ENCODE measurements at places on chromosomes 5 and 9. TPM values are rescaled to one million over a fixed set of nuclear protein-coding genes. Genes with fewer than 3 reads are reported as not detected.

DNA sequence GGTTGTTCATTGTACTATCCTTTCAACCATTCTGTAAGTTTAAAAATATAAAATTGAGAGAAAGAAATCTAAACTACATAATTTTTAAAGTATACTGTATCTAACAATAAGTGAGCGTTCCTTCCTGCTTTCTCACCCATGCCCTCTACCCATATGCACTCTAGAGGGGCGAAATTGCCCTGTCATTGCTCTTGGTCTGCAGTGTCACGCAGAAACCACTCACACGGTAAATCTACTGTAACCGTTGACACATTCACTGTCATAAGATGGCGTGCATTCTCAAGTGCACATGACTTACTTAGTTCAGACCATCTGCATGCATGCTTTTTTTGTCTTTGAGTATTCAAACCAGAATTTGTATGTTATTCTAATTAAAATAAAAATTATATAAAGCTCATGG, 55.7 kb upstream of the NIPBL start:
- DNase-seq, result no peak

DNA sequence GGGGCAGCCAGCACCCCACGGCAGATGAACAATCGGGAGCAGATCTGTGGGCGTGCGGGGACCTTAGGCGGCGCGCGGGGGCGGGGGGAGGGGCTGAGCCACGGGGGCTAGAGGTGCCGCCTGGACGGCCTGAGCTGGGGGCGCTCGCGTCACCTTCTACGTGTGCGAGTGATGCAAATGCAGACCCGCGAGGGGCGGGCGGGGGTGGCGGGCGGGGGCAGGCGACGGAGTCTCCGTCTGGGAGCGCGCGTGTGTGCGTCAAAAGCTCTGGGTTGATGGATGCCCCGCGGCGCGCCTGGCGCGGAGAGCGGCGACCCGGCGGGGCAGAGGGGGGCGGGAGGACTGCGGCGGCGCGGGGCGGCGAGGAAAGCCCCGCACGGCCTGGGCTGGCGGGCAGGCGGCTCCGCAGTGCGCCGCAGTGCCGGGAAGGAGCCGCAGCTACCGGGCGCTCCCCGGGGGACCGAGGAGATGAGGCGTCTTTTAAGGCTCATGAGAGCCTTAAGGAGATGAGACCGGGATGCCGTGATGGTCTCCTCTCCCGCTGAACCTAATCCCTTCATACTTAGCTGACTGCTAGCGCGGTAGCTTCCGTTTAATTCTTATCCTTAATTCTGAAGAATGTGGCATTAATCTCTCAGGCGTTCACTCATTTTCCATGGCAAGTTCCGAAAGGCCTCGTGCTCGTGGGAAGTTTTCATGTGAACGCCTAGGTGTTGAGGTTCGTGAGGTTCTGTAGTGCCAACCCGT, 1.5 kb downstream of the SV2C start:
- peak; percentile 21 for DNase-seq

DNA sequence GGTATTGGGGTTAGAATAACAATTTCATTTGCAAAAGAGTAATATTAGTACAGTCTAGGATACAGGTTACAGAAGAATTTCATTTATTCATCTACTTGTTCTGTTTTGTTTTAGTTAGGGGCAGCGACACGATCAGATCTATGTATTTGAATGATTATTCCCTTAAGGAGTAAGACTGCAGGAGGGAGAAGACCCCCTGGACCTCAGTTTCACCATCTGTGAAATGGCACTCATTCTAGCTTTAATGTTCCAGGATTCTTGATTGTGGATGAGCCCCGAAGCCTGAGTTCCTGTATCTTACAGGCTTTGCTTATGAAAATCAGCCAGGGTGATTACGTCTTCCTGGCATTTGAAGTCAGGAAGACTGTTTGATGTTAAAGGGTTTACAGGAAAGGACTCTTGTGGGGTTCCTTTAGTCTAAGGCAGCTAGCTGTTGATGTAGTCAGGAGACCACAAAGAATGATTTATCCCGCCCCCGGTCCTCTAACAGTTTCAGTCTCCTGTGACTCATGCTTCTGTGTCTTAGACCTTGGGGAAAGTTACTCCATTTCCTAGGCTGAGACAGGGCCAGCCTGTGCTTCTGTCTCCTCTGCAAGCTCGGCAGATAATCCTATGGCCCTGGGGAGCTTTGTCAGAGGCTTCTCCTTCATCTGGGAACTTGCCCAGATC, 11.5 kb downstream of the SMIM3 start:
- DNase-seq, result peak; percentile 72

DNA sequence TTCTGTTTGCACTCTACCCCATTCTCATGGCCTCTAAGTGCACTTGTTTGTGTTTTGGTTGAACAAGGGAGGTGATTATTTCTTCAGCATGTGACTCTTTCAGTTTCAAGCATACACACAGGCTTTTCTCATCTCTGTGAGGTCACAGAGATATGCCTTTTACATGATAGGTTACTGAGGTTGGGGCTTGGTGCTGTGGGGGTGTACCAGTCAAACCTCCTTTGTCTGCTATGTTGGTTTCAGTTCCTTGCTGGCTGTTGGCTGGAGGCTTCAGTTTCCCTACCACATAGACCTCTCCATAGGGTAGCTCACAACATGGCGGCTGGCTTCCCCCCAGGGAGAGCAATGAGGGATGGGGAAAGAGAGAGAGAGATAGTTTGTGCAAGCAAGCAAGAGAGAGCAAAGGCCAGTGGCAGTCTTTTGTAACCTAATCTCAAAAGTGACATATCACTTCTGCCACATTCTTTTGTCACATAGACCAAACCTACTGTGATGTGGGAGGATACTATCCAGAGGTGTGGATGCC, 96.7 kb upstream of the SEMA6A start:
- no peak for DNase-seq

DNA sequence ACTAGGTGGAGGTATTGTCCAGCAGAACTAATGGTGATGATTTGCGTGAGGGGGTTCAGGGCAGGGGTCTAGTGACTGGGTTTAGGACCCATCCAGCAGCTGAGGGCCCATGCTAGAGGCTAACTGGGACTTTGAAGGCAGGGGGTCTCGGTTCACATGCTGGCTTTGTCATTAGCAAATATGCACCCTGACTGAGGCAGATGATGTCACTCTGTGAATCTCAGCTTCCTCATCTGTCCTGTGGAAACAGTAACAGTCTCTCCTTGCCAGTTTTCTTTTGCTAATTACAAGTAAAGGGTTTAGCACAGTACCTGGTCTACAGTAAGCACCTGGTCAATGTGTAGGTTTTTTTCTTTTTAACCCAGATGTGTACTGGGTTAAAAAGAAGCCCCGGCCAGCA, 5.2 kb downstream of the SH2D3C start:
- no peak for DNase-seq

- no peak for DNase-seq
Measured at GRCh38 chr5:13553896-13554295, 390.6 kb downstream of the DNAH5 start.

- DNase-seq, result no peak
Measured at GRCh38 chr5:180555168-180555921, 36.0 kb downstream of the SCGB3A1 start.

- no peak for DNase-seq
Measured at GRCh38 chr5:28961816-28962215, 1923.4 kb upstream of the CDH9 start.

DNA sequence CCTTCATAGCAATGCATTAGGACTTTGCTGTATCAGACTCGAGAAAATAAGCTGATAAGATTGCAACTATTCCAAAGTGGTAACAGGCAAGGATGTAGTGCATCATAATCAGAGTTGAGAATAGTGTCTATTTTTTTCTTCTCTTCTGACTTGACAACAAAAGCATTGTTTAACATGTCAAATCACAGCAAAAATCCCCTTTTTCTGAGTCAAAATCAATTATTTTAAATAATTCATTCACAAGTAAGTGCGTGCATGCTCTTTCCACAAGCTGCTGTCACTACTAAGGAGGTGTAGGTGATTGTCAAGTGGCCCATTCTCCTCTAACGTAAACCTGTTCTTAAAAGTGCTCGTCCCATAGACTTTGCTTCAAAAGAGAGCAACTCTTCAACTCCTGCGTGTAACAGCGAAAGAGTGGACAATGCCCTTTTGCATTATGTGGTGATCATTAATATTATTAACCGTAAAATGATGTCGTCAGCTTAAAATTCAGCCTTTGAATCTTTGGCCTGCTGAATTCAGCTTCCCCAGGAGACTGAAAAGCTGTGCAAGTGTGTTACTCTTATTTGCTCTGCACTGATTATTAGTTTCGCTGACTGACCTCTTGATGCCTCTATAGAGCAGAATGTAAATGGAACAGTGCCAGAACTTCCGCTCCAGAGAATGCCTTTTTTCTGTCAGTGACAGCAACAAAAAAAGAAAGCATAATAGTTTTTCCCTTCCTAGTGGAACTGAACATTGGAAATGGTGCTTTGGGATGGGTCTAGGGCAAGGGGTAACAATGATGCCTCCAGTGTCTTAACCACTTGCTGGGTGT, 680.8 kb upstream of the SEMA6A start:
- DNase-seq, result no peak

GRCh38 chr5:157559301-157559700, 16.3 kb downstream of the ADAM19 start:
- no peak for DNase-seq

DNA sequence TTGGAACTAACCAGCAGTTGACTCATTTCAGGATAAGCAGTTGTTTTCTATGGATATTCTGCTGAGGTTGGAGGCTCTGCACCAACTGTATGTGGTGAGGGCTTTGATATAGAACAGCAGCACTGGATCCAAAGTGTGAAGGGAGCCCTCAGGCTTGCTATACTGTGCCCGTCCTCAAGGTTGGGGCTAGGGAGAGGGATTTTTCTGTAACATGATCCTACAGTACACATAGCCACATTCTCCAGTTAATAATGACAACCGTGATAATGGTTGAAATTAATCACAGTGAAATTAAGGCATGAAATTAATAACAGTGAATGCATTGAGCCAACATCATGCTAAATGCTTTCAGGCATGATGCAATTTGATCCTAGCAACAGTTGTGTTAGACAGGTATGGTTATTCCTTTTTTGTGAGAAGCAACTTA, 36.7 kb downstream of the ARHGAP26 start:
- DNase-seq, result no peak

- no peak for DNase-seq
Measured at GRCh38 chr5:114360357-114360756, 1.5 kb upstream of the KCNN2 start.

GRCh38 chr9:128002959-128003358, 22.2 kb upstream of the EEIG1 start:
- DNase-seq, result no peak

DNA sequence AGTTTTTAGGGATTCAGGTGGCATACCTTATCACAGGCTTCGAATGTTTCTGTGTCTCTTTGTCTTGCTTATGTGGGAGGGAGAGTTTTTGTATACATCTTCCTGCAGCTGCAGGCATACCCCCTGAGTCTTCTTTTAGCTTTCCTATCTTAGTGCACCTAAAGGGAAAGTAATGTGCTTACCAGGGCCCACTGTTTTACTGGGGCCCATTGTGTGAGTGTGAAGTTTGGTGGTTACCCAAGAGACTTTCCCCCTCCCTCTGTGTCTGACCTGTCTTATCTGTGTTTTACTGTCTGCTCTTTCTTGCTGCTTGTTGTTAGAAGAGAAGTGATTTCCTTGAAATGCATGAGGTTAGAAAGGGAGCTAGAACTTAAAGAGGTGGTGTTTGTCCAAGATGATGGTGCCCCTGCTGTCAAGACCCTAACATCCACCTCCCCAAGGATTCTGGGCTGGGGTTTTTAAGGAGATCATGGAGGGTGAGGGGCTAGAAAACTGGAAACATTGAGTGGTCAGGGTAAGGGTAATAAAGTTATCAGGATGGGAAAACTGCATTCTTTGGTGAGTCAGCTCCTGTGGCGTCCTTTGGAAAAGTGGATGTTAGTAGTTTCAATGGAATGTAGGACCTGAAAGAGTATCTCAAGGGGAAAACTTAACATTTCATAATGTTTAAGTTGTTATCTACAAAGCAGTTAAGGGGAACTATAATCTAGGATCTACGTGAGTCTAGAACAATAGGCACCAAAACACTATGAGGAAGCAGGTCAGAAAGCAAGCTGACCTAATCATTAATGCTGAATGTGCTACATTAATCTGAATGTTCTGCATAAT, 583.5 kb upstream of the TUSC1 start:
- DNase-seq, result no peak

- DNase-seq, result peak; percentile 70
Measured at GRCh38 chr5:73201547-73202513, 28.8 kb downstream of the TMEM174 start.

GRCh38 chr9:72371151-72371550, 6.1 kb upstream of the ZFAND5 start:
- DNase-seq, result no peak

- DNase-seq, result no peak
Measured at GRCh38 chr5:52007230-52007858, 624.1 kb downstream of the ISL1 start.

DNA sequence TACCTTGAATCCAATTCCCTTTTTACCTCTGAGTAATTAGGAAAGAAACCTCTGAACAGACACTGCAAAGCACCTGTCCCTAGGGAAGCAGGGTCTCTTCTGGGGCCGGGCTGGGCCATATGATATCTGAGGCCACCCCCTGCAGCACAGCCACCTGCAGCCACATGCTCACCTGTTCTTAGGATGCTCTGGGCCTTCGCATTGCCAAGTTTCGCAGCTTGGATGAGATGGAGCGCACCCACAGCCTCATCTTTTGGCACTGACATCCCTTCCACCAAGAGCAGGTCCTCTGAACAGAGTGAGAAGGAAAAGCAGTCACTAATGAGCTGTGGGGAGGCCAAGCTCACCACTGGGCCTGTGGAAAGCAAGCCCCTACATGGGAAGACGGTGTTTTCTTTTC, 27.3 kb downstream of the CLTA start:
- DNase-seq, result no peak

GRCh38 chr9:97954550-97954989, 16.6 kb upstream of the HEMGN start:
- DNase-seq, result peak; percentile 42

DNA sequence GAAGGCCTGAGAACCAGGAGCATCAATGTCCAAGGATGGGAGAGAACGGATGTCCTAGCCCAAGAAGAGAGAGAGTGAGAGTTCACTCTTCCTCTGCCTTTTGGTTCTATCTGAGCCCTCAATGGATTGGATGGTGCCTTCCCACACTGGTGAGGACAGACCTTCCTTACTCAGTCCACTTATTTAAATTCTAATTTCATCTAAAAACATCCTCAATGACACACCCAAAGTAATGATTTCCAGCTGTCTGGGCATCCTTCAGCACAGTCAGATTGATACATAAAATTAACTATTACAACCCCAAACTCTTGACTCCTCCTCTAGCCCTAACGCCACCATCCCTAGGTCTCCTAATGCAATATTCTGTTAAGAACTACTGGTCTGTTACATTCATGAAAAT, 122.0 kb downstream of the GAS1 start:
- no peak for DNase-seq

- DNase-seq, result peak; percentile 2
Measured at GRCh38 chr5:158560170-158560569, 539.5 kb downstream of the EBF1 start.

BARHL1 gene
- not detected for total RNA-seq

PDCD1LG2 gene
- not detected for total RNA-seq

OLFM1 gene
- total RNA-seq, result not detected

NR2F1-AS1 gene
- not detected for total RNA-seq
